Activated CD4-positive, alpha-beta T cell treated with anti-CD3 and anti-CD28 coated beads, Interleukin-2, amount 50 U/mL, for 48 hours (primary cell): ENCODE measurements at places on chromosomes 1 and 21.

GRCh38 chr1:71228742-71229365 is 148.0 kb upstream of the ZRANB2 start:
- DNase-seq = no peak

DNA sequence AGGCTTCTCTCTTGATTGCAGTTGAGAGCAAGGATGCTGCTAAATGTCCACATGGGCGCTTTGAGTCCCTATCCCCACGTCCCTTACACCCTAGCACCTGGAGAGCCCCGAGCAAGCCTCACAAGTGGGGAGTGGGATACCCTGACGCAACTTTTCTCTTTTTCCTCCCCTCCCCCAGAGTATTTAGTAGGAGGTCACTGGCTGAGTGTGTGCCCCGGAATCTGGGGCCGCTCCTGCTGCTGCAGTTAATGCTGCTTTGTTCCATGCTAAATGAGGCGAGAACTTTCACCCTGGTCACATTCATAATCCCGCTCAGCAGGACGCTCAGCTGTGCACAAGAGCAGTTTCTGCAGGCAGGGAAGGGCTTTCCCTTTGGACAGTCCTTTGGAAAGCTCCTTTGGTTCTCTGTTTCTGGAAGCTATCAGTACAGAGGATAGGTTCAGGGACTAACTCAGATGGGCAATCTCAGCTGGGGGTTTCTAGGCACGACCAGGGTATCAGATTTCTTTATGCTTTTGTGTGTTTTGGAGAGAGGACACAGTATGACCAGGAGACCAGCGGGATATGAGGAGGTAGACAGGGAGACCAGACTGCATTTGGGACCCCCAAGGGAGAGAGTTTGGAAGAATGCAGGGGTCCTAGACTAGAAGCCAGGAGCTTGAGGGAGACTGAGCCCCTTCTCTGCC is 75.9 kb downstream of the NOS1AP start:
- DNase-seq = no peak

GRCh38 chr1:22737374-22738068 is 26.9 kb downstream of the EPHB2 start:
- DNase-seq = no peak

- DNase-seq = no peak
These were observed 8.9 kb upstream of the SLC25A33 start for GRCh38 chr1:9530320-9530719.

GRCh38 chr1:211742889-211743529 is 67.6 kb upstream of the NEK2 start:
- DNase-seq = no peak
